ENCODE measurements at places on chromosomes 13 and 19.
A peak's percentile ranks its signal among the peaks of the same experiment; 100 is the strongest.

DNA sequence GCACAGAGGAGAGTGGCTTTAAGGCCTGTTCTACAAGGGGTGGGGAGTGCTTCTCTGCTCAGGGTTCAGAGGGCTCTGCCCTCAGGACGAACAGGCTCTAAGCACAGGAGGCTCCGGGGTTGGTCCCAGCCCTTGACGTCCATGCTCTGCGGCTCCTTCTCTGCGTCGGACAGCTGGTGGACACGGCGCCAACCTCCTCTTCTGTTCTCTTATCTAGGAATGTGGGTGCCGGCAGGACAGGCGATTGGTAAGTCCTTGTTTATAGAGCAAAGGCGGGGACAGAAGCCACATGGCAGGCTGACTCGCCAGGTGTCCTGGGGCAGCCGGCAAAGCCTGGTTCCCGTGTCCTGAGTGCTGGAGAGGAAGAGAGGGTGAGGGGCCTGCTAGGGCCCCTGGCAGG, 8.4 kb upstream of the RPS15 start:
- DNase-seq, result no peak

DNA sequence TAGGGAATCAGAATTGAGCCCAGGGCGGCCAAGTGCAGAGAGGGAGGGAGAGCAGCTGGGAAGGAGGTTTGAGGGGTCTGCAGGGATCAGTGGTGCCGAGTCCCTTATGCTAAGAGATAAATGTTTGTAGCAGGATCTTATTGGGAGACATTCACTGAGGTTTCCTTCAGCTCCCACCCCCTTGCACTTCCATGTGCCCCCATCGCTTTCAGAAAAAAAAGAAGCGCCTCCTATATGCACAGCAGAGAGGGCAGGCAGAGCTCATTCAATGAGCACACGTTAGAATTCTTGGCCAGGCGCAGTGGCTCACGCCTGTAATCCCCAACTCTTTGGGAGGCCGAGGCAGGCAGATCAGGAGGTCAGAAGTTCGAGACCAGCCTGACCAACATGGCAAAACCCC, 28.0 kb downstream of the CYP4F2 start:
- DNase-seq, result no peak

DNA sequence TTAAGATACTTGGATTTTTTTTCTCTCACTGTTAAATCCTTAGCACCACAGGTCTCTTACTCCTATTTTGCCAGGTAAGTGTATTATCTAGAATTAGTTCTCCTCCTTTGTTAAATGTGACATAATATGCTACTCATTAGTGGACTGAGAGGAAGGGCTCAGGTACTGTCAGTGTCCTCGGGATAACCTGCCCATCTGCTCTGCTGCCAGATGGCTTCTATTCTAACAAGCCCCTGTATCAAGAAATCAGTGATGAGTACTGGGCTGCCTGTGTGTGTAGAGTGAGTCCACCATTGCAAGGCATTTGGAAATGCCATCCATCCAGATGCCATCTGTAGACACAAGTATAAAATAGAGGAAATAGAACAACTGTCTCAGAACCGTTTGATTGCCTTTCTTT, 209.6 kb downstream of the ATP8A2 start:
- no peak for DNase-seq

GRCh38 chr19:48390188-48391099, 907 bp downstream of the KDELR1 start:
- no peak for DNase-seq

GRCh38 chr19:3818466-3818865, 32.3 kb upstream of the MATK start:
- no peak for DNase-seq

GRCh38 chr13:27309967-27310598, 39.5 kb downstream of the RASL11A start:
- no peak for DNase-seq

DNA sequence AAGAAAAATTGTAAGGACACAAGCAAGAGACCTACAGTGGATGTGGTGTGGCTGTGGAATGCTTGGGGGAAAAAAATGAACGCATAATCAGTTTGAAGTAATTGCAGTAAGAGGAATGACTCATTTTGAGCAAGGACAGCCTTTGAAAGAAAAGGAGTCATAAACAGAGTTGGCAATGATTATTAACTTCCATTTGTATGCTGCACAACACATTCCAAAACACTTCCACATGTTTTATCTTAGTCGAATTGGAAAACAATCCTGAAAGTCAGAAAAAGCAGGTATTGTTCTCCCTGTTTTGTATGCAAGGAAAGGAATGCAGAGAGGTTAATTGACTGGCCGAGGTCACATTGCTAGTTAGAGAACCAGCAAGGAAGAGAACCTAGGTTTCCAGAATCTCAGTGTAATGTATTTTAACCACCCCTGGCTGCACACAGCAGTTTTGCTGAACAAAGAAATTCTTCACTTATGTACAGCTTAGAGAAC, 630.0 kb upstream of the MIR17HG start:
- DNase-seq, result no peak

DNA sequence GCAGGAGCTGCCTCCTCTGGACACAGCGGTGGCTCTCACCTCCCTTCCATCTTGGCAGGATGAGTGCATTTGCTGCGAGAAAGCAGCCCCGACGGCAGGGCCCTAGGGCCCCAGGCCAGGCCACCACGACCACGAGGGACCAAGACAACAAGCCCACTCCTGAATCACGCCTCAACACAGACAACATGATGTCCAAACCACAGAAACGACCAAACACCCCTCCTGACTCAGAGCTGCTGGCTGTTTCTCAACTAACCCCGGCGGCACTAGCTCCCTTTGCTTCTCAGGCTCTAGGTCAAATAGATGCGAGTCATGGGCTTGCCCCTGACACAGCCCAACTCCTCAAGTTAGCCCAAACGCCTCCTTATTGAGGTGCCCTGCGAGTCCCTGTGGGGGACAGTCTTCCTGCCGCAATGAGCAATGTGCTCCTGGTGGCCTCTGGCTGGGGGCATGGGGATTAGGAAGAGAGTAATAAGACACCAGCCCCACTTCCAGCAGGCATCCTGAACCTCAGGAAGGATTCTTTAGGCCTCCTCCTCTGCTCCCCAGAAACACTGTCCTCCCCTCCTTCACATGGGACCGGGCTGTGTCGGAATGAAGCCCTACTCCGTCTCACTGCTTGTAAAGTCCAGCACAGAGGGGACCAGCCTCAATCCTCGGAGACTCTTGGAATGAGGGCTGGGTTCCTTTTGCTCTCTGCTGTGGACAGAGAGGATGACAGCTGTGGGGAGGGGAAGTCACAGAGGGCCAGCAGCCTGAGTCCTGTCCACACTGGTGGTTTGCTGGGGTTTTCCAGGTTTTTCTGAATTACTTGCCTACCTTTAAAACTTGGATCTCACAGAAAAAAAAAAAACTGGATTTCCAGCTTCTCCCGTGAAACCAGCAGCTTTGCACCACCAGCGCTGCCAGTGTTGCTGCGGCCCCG, 6.9 kb upstream of the ATF5 start:
- DNase-seq, result no peak

- DNase-seq, result no peak
Observed at GRCh38 chr19:15235781-15236180, 3.5 kb upstream of the EPHX3 start.

DNA sequence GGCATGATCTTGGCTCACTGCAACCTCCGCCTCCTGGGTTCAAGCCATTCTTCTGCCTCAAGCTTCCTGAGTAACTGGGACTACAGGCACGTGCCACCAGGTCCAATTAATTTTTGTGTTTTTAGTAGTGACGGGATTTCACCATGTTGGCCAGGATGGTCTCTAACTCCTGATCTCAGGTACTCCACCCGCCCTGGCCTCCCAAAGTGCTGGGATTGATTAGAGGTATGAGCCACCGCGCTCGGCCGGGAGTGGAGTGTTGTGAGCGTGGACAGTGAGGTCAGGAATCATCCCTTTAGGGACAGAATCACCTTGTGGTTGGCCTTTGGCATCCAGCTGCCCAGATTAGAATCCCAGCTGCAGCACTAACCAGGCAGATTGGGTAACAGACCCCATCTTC, 10.3 kb downstream of the RRAS start:
- no peak for DNase-seq

GRCh38 chr13:87524775-87525174, 146.4 kb upstream of the SLITRK5 start:
- no peak for DNase-seq

DNA sequence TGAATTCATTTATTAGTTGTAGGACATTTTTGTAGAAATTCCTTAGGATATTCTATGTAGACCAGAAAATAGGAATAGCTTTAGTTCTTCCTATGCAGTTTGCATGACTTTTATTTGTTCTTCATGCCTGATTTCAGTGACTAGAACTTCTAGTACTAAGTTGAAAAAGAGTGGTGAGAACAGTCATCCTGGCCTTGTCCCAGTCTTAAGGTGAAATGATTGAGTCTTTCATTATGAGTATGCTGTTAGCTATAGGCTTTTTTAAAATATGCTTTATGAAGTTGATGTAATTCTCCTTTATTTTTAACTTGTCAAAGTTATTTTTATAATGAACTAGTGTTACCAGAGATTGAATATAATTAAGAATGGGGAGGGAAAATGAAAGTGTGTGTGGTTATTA, 690.1 kb upstream of the KLHL1 start:
- no peak for DNase-seq

GRCh38 chr13:112695121-112695520, 5.3 kb downstream of the ATP11A start:
- DNase-seq, result no peak

GRCh38 chr19:41688098-41688497, at the start of gene CEACAM7:
Gene CEACAM7 (minus strand): TSS chr19:41688270. CDS start chr19:41688165, 105 bp downstream.
- no peak for DNase-seq

DNA sequence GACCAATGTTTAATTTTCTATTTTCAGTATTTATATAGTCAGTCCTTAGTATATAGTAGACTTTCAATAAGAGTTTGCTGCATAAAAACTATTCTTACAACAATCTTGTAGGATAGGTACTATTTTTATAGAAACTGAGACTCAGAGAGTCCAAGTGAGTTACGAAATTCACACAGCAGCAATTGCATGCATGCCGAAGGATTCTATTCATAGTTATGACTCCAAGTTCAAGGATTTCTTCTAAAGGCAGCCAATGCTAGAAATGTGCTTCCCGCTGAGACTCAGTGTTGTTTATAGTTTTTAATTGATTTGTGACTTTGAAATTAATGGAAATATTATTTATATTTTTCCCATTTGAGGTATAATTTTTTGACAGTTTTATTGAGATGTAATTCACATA, 62.7 kb upstream of the CSNK1A1L start:
- no peak for DNase-seq

- DNase-seq, result no peak
Observed at GRCh38 chr13:25429466-25429865, 57.7 kb downstream of the ATP8A2 start.

DNA sequence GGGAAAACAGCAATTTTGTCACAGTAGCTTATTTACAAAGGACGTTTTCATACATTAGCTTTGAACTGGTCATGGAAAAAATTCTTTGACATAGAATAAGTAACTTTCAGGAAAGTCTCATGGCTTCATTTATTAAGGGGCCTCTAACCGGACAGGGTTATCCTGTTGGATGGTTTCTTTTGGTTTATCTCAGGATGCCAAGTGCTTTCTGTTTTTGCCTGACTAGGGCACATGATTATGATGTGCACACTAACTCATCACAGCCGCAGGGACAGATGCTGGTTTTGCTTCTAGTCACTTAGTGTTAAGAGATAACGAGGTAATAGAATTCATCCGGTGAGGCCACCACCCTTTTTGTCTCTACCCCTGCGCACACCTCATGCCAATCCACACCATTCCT, 53.0 kb downstream of the TGDS start:
- DNase-seq, result no peak

GRCh38 chr13:75443356-75443958, 38.5 kb downstream of the TBC1D4 start:
- no peak for DNase-seq

DNA sequence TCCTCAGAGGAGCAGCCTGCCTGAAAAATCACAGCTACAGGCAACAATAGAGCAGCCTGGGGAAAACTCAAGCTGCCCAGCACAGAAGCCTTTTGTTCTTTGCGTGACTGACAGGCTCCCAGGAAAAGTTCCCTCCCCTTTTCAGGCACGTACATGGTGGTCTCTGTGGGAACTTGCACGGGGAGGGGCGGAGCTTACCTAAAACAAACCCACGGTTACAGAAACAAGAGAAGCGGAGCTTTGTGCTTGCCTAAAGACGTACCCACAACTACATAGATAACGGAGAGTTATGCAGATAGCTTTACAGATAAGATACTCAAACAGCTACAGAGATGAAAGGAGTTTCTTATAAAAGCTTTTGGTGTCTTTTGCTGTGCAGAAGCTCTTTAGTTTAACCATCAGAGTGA, 11.4 kb downstream of the ETFB start:
- no peak for DNase-seq

DNA sequence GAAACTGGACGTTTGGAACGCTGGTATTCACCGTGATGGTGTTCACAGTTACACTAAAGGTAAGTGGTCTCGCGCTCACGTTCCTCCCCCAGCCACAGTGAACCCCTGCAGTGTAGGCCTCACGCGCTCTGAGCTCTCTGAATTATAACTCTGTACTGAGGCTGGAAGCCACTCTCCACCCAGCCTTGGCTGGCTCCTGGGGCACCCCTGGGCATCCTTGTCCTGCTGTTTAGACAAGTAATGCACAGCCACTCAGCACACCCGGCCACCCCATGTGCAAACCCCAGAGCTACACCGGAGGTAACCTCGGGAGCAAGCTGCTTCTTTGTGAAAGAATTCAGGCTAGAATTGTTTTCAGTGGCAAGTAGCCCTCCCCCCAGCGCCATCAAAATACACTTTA, 97.3 kb upstream of the MCF2L start:
- DNase-seq, result no peak

- DNase-seq, result peak; percentile 98
Observed at GRCh38 chr13:49443704-49444523, at the start of the genes CAB39L and SETDB2. Gene CAB39L (minus strand): TSS chr13:49444064. CDS start chr13:49382910, 61,154 bp downstream. Gene SETDB2 (plus strand): TSS chr13:49444274. CDS start chr13:49451894, 7,620 bp downstream.

DNA sequence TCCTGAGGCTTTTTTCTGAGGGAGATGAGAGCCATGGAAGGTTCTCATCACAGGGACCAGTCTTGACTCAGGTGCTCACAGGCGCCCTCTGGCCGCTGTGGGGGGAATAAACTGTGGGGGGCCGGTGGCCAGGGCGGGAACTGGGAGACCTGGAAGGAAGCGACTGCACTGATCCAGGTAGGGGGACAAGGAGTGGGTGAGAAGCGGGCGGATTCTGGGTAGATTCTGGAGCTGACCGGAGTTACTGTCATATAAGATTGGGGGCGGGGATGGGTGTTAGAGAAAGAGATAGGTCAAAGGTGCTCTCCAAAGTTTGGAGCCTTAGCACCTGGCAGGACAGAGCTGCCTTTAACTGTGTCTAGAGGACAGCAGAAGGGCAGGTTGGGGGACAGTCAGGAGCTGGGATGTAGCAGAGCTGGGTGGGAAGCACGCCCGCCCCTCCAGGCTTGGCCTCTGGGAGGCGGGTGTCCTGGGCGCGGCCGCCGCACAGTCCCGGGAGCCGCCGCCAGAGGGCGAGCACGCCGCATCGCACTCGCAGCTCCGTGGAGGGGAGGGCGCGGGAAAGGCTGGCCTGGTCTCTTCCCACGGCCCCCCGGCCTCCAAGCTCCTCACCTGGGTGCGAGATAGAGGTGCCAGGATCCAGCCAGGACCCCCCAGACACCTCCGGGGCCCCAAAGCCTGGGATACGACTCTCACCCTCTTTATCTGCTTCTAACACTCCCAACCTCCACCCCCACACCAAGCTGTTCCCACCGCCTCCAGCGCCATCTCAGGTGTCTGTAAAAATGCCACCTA, 4.2 kb upstream of the DAND5 start:
- DNase-seq, result no peak

- no peak for DNase-seq
Observed at GRCh38 chr19:38262585-38263268, 1.6 kb upstream of the SPINT2 start.

All from cortex of kidney (tissue), 1 donor.